ENCODE measurements at places on chromosomes 1 and 21.

GRCh38 chr1:66327588-66327987, 206.4 kb upstream of the SGIP1 start:
- no peak for DNase-seq

DNA sequence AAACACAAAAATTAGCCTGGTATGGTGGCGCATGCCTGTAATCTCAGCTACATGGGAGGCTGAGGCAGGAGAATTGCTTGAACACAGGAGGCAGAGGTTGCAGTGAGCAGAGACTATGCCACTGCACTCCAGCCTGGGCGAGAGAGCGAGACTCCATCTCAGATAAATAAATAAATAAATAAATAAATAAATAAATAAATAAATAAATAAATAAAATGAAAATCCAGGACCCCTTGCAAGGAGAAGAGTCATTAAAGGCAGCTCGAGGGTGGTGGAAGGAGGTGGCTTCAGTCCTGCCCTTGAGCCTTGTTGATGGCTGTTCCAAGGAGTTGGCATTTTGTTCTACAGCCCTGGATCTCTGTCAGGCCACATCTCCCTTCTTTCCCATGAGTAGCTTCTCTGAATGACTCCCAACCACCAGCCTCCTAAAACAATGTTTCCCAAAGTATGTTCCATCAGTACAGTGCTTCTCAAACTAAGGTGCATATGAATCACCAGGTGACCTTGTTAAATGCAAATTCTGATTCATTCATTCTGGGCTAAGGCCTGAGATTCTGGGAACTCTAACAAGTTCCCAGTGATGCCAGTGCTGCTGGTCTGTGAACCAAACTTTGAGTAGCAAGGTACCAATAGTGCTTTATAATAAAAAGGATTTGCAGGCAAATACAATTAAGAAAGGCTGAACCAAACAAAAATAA, 99.0 kb downstream of the KCNN3 start:
- DNase-seq = no peak

DNA sequence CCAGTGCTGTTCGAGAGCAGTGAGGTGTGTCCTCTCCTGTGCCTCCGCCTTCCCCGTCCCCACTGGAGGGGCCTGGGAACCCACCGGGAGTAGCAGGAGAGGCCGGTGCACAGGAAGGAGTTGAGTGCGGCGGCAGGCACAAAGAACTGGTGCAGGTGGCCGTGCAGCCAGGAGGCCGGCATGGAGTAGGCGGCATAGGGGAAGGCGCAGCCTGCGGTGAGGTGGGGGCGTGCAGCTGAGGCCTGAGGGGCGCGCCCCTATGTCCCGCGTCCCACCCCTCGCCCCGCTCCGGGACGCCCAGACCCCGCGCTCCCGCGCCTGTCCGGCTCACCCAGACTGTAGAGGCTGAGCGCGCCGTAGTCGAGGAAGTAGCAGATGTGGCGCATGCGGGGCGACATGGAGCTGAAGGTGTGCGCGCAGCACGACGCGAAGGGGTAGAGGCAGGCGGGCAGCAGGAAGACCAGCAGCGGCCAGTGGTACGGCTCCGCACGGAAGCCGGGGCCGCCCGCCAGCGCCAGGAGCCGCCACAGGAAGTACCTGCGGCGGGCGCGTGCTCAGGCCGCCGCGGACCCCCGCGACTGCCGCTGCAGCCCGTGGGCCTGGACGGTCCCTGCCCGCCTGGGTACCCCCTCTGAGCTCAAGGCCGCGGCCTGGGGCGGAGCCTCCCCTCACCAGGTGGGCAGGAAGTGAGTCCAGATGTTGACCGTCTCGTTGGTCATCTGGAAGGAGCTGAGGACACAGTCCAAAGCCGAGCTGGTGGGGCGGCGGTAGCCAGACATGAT, 2.2 kb downstream of the PAQR6 start:
- DNase-seq = no peak

- no peak for DNase-seq
These were observed 32.2 kb upstream of the CYP4X1 start for GRCh38 chr1:46991083-46991923.

GRCh38 chr1:224211206-224211962, 28.3 kb downstream of the DEGS1 start:
- no peak for DNase-seq

DNA sequence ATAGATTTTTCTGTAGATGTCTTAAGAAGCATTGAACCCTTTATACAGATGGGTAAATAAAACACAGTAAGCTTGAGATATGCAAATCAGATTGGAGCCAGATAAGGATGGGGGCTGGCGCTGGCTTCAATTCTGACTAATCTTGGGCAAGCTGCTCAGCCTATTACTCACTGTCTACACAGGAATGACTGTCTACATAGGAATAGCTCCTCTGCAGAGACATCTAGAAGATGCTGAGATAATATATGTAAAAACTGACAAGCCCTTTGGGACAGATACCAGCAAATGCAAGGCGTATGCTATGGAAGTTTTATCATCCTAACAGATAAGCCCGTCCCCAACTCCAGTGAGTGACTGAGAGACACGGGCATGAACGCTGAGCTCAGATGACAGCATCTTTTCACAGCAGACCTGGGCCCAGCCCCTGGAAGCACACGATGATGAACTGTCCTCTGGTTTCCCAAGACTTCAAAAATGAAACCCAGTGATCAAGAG, 1.7 kb downstream of the CLDN14 start:
- no peak for DNase-seq

DNA sequence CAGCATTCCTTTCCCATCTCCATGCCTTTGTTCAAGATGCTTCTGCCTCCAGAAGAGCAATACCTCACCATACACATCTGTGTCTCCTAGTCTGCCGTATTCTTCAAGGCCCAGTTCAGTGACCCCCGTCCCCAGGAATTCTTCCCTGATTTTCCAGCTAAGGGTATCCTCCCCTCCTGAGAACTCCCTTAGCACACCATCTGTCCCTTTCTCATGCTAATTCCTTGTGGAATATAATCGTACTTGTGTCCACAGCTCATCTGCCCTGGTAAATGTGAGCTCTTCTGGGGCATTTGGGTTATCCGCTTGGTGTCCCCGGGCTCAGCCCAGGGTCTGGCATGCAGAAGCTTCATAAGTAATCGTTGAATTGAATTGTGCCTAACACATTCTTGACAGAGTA, 40.9 kb downstream of the BEND5 start:
- DNase-seq = no peak

- DNase-seq = no peak
These were observed 13.3 kb downstream of the KCNJ10 start for GRCh38 chr1:160056648-160057169.

- DNase-seq = no peak
These were observed 12.4 kb upstream of the CREG1 start for GRCh38 chr1:167565922-167566321.

DNA sequence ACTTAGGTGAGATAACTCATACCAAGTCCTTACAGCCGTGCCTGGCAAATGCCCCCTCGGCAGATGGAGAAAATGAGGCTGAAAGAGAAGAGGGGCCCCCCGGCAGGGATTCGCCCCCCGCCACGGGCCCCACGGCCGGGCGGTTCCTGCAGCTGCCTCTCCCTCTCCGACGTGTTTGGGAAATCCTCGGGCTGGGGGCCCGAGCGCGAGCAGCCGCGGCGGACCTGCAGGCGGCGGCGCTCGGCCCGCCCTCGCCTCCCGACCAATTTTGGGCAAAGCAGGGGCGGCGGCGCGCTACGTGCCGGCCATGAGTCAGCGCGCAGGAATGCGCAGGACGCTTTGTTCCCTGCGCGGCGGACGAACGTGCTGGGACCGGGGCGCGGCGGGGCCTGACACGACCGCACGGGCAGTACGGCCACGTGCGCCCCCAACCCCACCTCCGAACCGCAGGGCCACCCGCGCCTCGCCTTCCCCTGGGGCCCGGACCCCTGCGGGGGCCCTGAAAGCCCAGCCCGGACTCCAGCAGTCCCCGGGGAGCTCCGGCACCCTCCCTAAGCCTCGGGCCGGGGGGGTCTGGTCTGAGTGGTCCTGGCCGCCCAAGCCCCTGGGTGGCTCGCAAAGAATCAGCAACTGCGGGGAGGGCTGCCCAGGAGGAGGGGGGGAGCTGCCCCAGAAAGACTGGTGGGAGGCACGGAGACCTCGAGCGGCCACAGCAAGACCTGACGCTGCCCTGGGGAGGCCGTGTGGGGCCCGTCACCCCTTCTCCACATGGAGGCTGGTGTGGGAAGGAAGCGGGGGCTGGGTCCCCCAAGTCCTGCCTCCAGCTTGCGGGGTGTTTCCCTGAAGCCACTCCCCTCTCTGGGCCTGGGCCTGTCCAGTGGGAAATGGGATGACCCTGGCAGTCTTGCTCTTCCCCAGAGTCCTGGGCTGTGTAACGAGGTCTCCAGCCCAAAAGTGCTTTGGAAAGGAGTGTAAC, 11.9 kb upstream of the EDN2 start:
- DNase-seq = no peak

DNA sequence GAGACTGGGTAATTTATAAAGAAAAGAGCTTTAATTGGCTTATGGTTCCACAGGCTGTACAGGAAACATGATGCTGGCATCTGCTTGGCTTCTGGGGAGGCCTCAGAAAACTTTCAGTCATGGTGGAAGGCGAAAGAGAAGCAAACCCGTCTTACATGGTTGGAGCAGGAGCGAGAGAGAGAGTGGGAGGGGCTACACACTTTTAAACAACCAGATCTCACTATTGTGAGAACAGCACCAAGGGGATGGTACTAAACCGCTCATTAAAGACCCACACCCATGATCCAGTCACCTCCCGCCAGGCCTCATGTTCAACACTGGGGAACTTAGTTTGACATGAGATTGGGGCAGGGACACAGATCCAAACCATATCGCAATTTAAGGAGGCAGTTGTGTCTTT, 69.4 kb downstream of the PKN2 start:
- DNase-seq = no peak

- no peak for DNase-seq
These were observed 1526.1 kb downstream of the KCNT2 start for GRCh38 chr1:195082183-195082582.
